Activated T-cell treated with anti-CD3 and anti-CD28 coated beads, Interleukin-2, amount 50 U/mL, for 1 hour (primary cell): ENCODE measurements at places on chromosomes 5 and 9.
A peak's percentile ranks its signal among the peaks of the same experiment; 100 is the strongest.

- DNase-seq: no peak
Measured at GRCh38 chr5:130985776-130986175, 179.3 kb downstream of the HINT1 start.

GRCh38 chr9:27427272-27427643 lies 96.8 kb upstream of the IFNK start:
- no peak for DNase-seq

- DNase-seq: peak; percentile 49
Measured at GRCh38 chr5:151154931-151155774, 2.4 kb downstream of the ANXA6 start.

DNA sequence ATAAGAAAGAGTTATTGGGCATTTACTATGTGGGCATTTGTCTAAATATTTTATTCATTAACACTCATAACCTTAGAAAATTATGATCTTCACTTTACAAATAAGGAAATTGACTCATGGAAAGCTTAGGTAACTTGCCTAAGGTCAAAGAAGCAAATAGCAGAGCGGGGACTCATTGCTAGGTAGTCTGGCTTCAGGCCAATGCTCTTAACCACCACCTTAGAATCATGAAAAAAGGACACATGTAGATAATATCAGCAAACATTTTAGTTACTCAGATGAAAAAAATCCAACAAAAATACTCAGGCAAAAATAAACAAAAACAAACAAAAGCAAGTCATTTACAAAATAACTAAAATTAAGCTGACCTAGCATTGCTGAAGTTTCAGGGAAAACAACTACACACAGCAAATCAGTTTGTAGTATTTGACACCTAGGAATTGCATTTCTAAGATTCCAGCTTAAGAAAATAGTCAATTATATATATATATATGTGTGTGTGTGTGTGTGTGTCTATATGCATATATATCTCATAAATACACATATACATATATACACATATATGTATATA lies 166.0 kb downstream of the HMHB1 start:
- no peak for DNase-seq
